ENCODE measurements at places on chromosomes 7 and 10.

GRCh38 chr7:121337398-121337797 is 8.6 kb downstream of the WNT16 start:
- DNase-seq: no peak

DNA sequence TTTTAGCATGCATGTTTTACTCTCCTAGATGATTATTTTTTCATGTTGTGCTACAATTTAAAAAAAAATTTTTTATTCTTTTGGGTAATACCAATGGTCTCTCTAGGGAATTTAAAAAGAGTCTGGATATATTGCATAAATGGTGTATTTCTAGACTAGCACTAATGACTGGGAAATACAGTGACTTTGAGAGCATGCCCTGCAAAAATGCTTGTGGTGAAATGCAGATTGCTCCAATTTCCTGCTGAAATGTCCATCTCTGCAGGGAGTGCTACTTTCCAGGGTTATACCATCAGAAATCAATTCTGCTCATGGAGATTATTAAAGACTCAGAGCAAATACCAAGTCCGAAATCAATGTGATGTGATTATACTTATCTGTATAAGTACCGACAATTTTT is 186.1 kb downstream of the PRKG1 start:
- no peak for DNase-seq

DNA sequence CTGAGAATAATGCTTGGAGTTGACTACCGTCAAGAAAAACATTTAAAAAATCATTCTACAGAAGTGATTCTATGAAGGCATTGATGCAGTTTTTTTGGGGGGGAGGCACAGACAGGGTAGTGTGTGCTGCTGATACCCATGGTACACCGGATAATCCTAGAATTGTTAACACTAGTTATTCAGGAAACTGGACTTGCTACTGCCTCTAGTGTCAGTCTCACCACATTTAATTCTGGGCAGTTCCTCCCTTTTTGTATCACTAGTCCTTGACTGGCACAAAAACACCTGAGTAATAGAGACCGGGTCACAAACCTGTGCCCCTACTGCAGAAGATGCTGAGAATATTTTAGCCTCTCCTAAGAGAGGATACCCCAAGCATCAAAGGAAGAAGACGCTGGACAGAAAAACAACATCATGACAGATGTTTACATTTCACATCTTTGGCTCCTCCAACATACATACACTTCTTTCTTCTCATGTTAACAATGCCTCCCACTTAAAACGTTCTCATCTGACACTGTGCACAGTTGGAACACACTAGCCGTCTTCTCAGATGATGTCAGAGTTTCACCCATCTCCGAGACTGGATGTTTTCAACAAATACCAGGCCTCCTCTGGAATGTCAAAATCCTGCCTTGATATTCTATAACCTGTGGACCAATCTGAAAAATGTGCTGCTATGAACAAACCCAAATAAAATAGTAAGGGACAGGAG is 13.1 kb upstream of the TCAF1 start:
- no peak for DNase-seq

- no peak for DNase-seq
Observed at GRCh38 chr10:33506391-33506790, 171.9 kb upstream of the NRP1 start.

Data from SK-N-MC (cell line).